ACHN (cell line): ENCODE measurements at places on chromosomes 4 and X.

- DNase-seq: no peak
These were observed at the start of gene RHOH for GRCh38 chr4:40196724-40197281. TSS of gene RHOH (plus strand) at chr4:40197031. CDS start at chr4:40243387, 46,356 bp downstream.

GRCh38 chrX:16977771-16978170, 31.3 kb downstream of the REPS2 start:
- no peak for DNase-seq

GRCh38 chrX:69082055-69082752, 83.0 kb downstream of the PJA1 start:
- no peak for DNase-seq

- no peak for DNase-seq
These were observed 504.9 kb downstream of the RAPGEF2 start for GRCh38 chr4:159607809-159608208.

- no peak for DNase-seq
These were observed 226.8 kb downstream of the CAMK2D start for GRCh38 chr4:113534711-113535110.

GRCh38 chrX:70554081-70554480, 109.4 kb downstream of the DLG3 start:
- peak; percentile 35 for DNase-seq

DNA sequence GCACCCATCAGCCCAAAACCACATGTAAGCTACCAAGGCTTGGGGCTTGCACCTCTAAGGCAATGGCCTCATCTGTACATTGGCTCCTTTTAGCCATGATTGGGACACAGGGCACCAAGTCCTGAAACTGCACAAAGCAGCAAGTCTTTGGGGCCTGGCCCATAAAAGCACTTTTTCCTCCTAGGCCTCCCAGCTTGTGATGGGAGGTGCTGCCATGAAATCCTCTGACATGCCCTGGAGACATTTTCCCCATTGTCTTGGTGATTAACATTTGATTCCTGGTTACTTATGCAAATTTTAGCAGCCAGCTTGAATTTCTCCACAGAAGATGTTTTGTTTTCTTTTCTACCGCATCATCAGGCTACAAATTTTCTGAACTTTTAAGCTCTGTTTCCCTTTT, 58.5 kb upstream of the PABPC4L start:
- DNase-seq: no peak

DNA sequence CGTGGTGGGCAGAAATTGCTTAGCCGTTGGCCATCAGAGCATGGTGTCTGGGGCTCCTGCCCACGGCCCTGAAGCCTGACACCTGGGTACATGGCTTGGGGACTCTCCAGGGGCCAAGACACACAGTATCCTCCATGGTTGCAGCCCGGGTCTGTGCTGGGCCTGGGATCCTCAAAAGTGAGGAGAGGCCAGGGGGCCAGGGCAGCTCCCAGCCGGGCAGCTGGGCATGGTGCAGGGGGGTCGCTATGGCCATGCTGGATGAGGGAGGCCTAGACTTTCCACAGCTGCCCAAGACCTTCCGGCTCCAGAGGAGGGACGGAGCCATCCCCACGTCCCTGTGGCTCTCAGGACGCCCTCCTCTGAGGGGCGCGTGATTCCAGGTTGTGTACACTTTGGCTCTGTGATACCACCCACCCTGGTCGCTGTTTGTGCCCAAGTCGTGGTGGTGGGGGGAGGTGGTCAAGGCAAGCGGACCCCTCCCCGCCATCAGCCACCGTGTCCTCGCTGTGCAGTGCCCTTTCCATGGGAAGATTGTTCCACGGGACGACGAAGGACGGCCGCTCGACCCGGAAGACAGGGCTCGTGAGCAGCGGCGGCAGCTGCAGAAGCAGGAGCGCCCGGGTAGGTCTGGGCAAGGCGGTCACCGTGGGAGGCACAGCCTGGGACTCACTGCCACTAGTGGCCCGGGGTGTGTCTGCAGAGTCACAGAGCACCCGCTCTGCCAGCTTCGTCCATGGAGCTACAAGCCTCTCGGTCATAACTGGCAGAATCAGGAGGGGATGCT, 25.7 kb downstream of the NKX1-1 start:
- no peak for DNase-seq

- no peak for DNase-seq
These were observed 87.8 kb downstream of the HPGD start for GRCh38 chr4:174434455-174434854.

DNA sequence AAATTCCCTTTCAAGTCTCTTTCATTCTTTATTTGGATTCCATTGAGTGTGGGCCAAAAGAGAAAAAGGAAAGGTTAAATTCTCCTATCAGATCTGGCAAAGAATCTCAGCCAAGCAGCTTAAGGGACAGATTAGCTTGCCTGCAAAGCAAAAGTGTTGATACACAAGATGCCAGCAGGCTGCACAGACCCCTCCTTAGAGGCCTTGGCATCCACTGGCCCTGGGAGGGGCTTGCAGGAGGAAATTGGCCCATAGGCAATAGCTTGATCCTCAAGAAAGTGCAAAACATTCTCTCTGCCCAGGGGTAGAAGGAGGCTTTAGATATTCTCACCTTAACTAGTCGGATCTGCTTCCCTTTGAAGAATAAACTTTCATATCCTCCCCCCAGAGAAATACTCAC, 300.4 kb upstream of the CPEB2 start:
- DNase-seq: no peak

- no peak for DNase-seq
These were observed 7.2 kb downstream of the PIGA start for GRCh38 chrX:15328131-15328530.

- DNase-seq: no peak
These were observed 423.2 kb downstream of the RPA4 start for GRCh38 chrX:97306771-97307470.

DNA sequence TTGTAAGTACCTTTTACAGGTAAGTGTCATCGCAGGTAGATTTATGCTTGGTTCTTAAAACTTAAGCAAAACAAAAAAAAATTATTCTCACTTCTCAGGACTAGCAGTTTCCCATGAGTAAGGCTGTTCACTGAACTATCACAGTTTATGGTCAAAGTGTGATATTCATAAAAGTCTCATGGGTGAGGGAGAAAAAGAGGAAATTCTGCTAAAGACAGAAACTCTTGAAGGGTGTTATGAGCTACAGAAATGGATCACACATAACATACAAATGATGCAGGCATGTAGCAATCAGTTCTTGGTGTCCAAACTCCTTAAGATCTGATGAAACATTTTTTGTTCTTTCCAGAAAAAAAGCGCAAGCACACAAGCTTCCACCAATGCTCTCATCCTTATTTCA, 8.5 kb downstream of the RAB9A start:
- no peak for DNase-seq

DNA sequence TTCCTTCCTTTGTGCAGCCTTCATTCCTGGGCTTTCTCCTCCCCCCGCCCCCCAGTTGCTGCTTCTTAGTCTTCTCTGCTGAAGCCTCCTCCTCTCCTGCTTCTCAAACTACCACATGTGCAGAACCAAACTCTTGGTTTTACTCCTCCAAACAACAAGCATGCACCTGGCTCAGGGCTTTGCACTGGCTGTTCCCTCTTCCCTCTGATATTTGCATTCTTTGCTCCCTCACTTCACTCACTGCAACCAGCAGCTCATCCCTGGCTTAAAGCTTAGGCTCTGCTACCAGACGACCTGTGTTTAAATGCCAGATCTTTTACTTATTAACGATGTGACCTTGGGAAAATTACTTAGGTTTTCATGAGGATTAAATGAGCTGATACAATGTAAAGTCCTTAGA, 51.4 kb downstream of the MED28 start:
- DNase-seq: no peak

DNA sequence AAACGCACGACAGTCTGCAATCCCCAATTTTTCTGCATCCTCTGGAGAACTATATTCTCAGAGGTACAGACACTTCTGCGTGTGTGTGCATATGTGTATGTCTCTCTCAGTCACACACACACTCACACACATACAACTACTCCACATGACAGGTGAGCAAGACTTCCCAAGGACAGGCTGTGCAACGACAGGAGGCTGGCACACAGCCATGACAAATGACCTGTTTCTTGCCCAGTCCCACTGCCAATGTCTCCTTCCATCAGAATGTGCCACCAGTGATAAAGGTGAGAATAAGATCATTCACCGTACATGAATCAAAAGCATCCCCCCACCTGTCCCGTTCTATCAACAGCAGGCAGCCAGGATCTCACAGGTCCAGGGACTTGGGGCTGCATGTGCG, 52.4 kb downstream of the PPP2R2C start:
- no peak for DNase-seq

- no peak for DNase-seq
These were observed 2.6 kb downstream of the UNC5C start for GRCh38 chr4:95546221-95546620.

- no peak for DNase-seq
These were observed 168.8 kb upstream of the ZFP42 start for GRCh38 chr4:187826725-187827124.

DNA sequence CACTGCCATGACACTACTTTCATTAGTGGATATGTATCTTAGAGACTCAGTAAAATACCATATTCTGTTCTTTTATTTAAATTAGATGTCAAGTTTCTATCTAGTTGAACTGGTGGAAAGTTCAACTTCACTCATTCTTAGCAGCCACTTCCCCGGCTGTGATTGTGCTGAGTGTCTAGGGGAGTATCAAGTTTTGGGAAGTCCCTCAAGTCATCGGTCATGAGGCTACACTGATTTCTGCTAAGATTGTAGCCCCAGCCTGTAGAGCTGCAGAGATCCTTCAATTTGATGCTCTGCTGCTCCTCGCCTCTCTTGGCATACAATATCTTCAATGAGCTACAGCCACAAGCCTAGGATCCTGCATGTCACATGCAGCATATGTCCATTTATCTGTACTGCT, 53.9 kb downstream of the DMP1 start:
- no peak for DNase-seq

GRCh38 chr4:8218371-8219031, 19.4 kb downstream of the SH3TC1 start:
- DNase-seq: no peak

GRCh38 chrX:43564953-43565352, 91.1 kb upstream of the MAOA start:
- no peak for DNase-seq
